ENCODE measurements at places on chromosomes 5 and 9.
A peak's percentile ranks its signal among the peaks of the same experiment; 100 is the strongest.

GRCh38 chr9:95107976-95108375 lies 209.5 kb downstream of the FANCC start:
- no peaks in the 10 kb centered on the region for H3K4me1 ChIP-seq
- no peaks in the 10 kb centered on the region for H3K36me3 ChIP-seq
- no peak overlapping the region for H3K4me3 ChIP-seq
- DNase-seq = no peak
- no peaks in the 10 kb centered on the region for H3K27me3 ChIP-seq
- H3K27ac ChIP-seq = no peak overlapping the region

- H3K4me3 ChIP-seq = no peak overlapping the region
- no peak overlapping the region for H3K27ac ChIP-seq
- no peaks in the 10 kb centered on the region for H3K27me3 ChIP-seq
- no peak for DNase-seq
These were observed 3.0 kb upstream of the ACER2 start for GRCh38 chr9:19405771-19406170.

GRCh38 chr5:77355751-77356150 lies 136.4 kb downstream of the WDR41 start:
- no peak for DNase-seq
- H3K36me3 ChIP-seq = no peaks in the 10 kb centered on the region
- no peak overlapping the region for H3K4me3 ChIP-seq
- H3K4me1 ChIP-seq = no peaks in the 10 kb centered on the region
- H3K27ac ChIP-seq = no peak overlapping the region
- no peaks in the 10 kb centered on the region for H3K27me3 ChIP-seq

DNA sequence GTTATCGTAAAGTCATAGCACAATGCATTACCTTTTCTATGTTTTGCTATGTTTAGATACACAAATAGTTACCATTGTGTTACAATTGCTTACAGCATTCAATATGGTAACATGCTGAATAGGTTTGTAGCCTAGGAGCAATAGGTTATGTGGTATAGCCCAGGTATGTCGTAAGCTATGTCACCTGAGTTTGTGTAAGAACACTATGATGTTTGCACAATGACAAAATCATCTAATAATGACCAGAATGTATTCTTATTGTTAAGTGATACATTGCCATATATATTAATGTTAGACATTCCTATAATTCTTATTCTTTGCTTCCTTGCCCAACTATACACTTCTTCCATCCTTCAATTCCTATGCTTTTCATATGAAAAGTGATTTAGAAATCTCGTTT lies 18.2 kb upstream of the DAB2 start:
- no peak for DNase-seq
- H3K4me1 ChIP-seq = no peaks in the 10 kb centered on the region

DNA sequence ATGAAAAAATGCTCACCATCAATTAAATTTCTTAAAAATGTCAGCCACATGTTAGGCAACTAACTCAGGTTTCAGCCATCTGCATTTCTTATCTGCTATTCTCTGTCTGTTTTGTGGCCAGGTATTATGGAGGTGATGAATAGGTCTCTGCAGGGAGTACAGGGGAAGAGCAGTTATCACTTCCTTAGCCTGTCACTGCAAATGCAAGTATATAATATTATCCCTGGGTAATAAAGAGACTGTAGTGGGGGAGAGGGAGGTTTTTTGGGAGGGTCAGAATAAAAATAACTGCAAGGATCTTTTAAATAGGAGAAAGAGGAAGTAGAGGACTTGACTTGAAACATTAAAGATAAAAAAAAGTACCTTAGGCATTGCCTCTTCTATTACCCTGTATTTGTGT lies 49.6 kb upstream of the PTGER4 start:
- DNase-seq = no peak
- H3K4me3 ChIP-seq = no peak overlapping the region
- H3K27ac ChIP-seq = no peak overlapping the region
- no peaks in the 10 kb centered on the region for H3K4me1 ChIP-seq

DNA sequence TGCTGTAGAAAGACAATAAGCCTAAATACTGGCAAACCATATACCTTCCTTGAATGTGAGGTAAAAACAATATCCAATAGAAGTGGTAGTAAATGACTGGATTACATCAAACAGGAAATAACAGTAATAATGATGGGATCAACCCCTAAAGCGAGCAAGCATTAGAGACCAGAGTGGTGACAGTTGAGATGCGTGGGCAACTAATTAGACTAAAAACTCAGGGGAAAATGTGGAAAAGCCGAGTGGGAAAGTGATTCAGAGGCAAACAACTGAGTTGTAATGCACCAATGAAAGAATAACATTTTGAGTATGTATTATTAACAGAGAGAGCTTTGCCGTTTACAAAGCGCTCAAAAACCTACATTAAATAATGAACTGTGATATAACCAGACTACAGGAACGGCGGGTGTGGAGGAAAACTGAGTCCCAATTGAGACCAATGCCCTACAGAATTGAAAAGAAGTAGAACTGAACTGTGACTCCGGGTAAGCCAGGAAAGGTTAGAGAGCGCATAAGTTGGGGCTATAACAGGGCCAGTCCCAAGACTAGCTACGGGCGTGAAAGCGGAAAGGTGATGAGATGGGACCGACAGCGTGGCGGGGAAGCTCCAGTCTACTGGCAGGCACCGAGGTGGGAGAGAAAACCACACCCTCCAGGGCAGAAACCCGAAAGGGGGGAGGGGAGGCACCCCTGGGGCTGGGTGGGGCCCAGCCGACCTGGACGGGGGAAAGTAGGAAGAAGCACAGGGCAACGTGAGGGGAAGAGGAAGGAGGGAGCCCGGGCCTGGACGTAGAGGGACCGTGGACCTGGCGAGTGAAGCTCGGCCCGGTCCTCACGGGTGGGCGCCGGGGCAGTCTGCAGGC lies 592 bp downstream of the UBAP2 start:
- H3K27me3 ChIP-seq = no peaks in the 10 kb centered on the region
- H3K27ac ChIP-seq = peak overlapping the region; percentile 95
- H3K4me3 ChIP-seq = peak overlapping the region; percentile 95
- no peaks in the 10 kb centered on the region for H3K36me3 ChIP-seq
- peaks cover 22% of the 10 kb centered on the region for H3K4me1 ChIP-seq

DNA sequence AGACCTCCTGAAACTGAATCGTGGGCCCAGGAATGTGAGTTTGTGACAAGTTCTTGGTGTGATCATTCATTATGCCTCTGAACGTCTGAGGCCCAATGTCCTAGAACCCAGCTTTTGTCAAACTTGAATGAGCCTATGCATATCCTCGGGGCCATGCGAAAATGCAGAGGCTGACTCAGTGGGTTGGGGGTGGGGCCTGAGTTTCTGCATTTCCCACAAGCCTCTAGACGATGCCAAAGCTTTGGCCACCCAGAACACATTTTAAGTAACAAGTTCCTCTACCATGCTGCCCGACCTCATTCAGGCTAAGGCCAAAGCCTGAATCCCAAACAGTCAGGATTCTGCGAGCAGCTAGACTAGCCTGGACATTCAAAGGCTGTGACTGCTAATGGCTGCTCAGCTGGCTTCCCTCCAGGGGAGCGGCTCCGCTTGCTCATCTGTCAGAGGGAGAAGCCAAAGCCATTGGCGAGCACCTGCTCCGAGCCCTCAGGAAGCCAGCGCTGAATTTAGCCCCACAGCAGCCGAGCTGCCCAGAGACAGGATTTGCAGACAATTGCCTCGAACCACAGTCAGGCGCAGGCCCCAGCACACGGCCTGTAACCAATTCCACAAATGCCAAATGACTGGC lies 177.5 kb downstream of the ZDHHC21 start:
- no peak overlapping the region for H3K4me3 ChIP-seq
- DNase-seq = no peak
- no peak overlapping the region for H3K27ac ChIP-seq
- H3K27me3 ChIP-seq = no peaks in the 10 kb centered on the region
- H3K36me3 ChIP-seq = no peaks in the 10 kb centered on the region

DNA sequence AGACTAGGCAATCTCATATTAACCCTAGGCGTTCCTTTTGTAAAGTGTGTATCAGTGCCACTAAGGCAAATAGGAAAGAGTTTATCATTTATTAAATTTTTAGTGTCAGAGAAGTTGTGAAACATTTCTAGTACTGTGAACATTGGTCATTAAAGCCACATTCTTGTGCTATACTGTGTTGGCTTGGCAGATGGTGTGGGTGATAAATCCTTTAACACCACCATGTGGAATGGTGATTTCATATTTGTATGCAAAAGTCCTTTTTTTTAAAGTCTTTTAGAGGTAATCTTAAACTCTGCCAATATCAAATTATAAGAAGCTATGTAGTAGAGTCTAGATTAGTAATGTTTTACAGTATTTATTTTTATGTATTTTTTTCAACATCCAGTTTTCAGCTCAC lies 18.1 kb downstream of the SLC12A2 start:
- no peak for DNase-seq
- H3K4me1 ChIP-seq = no peaks in the 10 kb centered on the region
- no peaks in the 10 kb centered on the region for H3K36me3 ChIP-seq
- no peaks in the 10 kb centered on the region for H3K27me3 ChIP-seq
